Endothelial cell of coronary artery (primary cell): ENCODE measurements at places on chromosomes 5 and 9. TPM values are rescaled to one million over a fixed set of nuclear protein-coding genes. Genes with fewer than 3 reads are reported as not detected.

The IFNA6 gene
- not detected in 2 replicates for total RNA-seq

The CCDC152 gene
- 0.56 and 0.99 TPM in 2 replicates for total RNA-seq

The TIMD4 gene
- total RNA-seq, result not detected in 2 replicates

The STKLD1 gene
- 0.36 and 0.47 TPM in 2 replicates for total RNA-seq

The DNAI1 gene
- total RNA-seq, result 0.45 TPM in 1 of 2 replicates, not detected in the other

The JAKMIP2 gene
- 0.09 TPM in 1 of 2 replicates, not detected in the other for total RNA-seq

The MZB1 gene
- total RNA-seq, result 0.09 and 0.19 TPM in 2 replicates

The MCCC2 gene
- 15.5 and 16.8 TPM in 2 replicates for total RNA-seq

The CER1 gene
- not detected in 2 replicates for total RNA-seq

The ERAP2 gene
- total RNA-seq, result 7.6 and 80.0 TPM in 2 replicates

The ZNF483 gene
- total RNA-seq, result 1.3 and 1.8 TPM in 2 replicates

The SNX30 gene
- 5.6 and 5.8 TPM in 2 replicates for total RNA-seq

The CCDC183 gene
- under 0.01 and 1.1 TPM in 2 replicates for total RNA-seq

The PCDHA3 gene
- 0.28 and 0.36 TPM in 2 replicates for total RNA-seq

The CTSV gene
- 0.54 and 0.85 TPM in 2 replicates for total RNA-seq

The CDH12 gene
- not detected in 2 replicates for total RNA-seq

The IL5 gene
- total RNA-seq, result not detected in 2 replicates

The ZFP37 gene
- 0.63 and 1.4 TPM in 2 replicates for total RNA-seq

The CDC20B gene
- not detected in 2 replicates for total RNA-seq

The NDST1 gene
- total RNA-seq, result 39.4 and 62.3 TPM in 2 replicates
